ENCODE measurements at places on chromosomes 2 and 18.

DNA sequence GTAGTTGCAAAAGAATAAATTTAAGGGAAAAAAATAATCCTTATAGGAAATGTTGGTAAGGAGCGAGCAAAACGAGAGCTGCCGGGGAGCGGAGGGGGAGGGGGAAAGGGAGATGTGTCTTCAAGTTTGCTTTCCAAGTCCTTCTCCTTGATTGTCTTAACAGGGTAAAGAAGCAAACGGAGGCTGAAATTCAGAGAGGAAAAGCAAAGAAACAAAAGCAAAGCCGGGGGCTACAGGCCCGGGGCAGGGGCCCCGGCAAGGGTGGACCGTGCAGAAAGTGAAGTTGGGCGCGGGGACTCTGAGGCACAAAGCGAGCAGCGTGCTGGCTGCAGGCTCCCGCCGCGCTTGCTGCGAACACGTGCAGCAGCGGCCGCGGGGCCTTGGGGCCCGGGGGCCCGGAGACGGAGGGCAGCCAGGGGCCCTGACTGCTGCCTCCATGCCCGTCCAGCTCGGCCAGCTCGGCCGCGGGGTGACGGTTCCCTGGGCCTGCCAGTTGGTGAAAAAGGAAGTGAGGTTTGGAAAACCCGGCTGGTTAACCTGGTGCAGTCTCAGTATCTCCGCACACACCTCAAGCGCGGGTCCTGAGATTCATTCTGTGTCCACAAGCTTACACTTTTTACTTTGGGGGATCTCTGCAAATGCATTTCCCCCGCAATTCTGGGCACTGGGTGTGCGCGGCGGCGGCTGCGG lies 4.1 kb downstream of the BCL11A start:
- no peak for DNase-seq

DNA sequence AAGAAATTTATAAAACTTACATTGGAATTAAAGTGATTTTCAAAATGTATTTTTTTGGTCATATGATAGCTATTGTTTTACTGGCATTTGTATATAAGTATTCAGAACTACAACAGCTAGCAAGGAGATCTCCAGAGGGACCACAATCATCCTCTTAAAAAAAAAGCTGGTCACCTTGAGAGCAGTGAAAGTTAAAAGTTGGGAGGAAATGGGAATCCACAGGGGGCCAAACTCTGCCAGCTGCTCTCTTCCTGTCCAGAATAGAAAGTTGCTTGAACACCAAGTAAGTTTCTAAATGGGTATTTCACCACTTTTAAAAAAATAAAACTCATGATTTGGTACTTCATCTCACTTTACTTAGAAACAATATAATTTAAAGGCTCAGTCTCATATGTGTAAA lies 1025.1 kb downstream of the LRP1B start:
- DNase-seq, result no peak

GRCh38 chr2:215138479-215138878 lies at the start of gene ABCA12:
Gene ABCA12, minus strand, starts transcription at chr2:215138626. Its CDS starts 418 bp downstream, at chr2:215138208.
- no peak for DNase-seq

- DNase-seq, result no peak
These were observed 753.4 kb upstream of the ACVR2A start for GRCh38 chr2:147091448-147091847.

DNA sequence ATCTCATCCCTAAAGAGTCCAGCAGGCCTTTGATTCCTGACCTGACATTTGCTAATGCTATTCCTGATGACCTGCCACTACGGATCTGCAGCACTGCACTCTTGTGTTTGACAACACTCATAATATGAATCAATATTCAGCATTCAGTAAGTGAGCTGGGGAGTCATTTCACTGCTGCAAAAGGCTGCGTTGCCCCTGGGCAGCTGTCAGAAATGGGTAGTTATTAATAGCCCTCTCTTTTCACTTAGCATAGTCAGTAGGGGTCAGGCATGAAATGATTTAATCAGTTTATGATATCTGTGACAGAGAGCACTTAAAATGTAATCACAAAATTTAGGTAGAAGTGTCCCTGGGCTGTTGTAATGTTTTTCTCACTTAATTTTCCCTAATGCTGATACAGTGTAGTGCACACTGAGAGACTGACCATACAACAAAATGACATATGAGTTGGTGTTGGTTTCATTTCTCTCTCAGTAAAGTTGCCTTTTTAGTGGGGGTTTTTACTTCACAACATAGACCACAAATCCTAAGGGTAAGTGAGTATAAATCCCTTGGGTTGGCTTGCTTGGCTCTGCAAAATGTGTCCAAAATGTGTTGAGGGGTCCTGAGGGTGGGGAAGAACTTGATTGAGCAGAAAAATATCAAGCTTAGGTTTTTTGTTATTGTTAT lies 184.8 kb downstream of the CAMKMT start:
- DNase-seq, result no peak

- no peak for DNase-seq
These were observed 45.9 kb downstream of the PNO1 start for GRCh38 chr2:68203587-68203986.

- peak; percentile 54 for DNase-seq
These were observed 106.5 kb upstream of the ATP8B1 start for GRCh38 chr18:57909620-57910019.

DNA sequence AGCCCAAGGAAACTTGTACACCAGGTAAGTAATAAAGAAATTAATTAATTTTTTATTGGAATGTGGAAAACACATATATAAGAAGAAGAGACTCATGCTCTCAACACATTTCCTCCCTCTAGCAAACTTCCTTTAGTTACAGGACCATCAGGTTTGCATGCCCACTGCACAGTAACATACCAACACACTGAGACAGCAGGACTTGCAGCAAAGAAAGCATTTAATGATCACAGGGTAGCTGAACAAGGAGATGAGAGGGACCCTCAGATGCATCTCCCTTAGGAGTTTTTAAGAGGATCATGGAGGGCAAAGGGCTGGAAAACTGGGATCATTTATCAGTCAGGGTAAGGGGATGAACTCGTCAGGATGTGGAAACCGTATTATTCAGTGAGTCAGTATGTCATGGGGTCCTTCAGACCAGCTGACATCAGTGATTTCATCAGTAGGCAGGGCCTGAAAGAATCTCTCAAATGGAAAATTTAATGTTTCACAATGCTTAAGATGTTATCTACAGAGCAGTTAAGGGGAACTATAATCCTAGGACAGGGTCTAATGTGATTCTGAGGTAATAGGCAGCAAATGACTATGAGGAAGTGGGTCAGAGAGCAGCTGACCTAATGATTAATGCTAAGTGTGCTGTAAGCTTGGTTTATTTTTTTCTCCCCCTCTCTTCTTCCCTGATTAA lies 193.8 kb upstream of the RND3 start:
- no peak for DNase-seq

- DNase-seq, result peak; percentile 85
These were observed 928 bp upstream of the FOSL2 start for GRCh38 chr2:28391564-28392296.

- no peak for DNase-seq
These were observed 153.0 kb upstream of the ITGA4 start for GRCh38 chr2:181304011-181304844.

DNA sequence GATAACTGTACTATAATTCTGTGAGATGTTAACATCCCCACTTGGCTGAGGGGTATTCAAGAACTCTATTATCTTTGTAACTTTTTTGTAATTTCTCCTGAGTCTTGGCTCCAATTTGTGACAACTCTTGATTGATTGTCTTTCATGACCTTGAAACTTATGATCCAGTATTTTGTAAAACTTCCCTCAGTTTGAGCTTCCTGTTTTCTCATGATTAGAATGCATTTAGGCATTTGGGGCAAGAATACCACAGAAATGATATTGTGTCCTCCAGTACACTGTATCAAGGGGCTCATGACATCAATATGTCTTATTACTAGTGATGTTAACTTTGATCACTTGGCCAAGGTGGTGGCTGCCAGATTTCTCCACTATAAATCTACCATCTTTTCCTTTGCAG lies 37.4 kb downstream of the PNO1 start:
- no peak for DNase-seq

- DNase-seq, result no peak
These were observed 60.4 kb downstream of the FN1 start for GRCh38 chr2:215375467-215375830.

DNA sequence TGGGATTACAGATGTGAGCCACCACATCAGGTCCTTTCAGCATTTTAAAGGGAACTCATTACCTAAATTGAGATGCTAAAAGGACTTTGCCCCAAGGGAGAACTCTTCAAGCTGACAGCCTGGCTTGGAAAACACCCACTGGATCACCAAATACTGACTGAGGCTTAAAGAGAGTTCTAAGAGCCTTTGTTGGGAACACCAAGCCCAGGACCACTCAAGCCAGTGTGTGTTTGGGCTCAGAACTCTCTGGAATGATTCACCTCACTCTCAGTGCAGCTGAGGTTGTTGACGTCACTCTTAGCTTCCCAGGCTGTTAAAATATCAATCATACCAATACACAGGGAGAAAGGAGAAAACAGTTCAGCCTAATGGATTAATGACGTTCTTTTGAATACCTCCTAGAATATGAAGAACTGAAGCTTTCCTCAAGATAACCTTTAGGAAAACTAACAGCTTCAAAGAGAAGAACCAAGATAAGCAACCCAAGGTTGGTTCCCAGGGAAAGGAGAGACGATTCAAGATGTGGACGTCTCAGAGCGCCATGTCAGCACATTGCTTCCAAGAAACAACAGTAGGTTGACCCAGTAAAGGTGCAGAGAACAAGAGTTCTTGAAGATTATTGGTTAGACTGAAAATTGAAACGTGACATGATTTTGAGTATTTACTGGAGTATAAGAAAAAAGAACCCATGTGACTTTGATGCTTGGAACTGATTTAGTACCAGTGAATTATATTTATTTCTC lies 48.0 kb upstream of the MGAT4A start:
- no peak for DNase-seq

- no peak for DNase-seq
These were observed 17.0 kb upstream of the CD8A start for GRCh38 chr2:86807468-86808275.

GRCh38 chr2:86368161-86368824 lies 30.9 kb upstream of the REEP1 start:
- DNase-seq, result peak; percentile 28

DNA sequence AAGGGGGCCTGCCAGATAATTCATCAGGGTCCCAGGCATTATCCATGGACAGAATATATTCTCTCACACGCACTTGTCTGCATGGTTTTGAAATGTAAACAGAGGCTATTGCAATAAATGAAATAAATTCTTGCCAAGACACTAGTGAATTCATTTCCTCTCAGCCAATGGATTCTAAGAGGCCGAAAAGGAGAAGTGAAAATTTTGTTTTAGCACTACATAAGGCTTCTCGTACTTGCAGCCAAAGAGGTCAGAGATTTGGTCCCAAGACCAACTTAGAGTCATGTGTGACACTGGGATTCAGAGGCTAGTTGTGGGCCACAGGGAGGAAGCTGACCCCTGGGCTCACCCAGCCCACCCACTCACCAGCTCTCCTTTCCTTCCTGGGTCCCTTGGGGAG lies 184.1 kb upstream of the GLI2 start:
- no peak for DNase-seq

DNA sequence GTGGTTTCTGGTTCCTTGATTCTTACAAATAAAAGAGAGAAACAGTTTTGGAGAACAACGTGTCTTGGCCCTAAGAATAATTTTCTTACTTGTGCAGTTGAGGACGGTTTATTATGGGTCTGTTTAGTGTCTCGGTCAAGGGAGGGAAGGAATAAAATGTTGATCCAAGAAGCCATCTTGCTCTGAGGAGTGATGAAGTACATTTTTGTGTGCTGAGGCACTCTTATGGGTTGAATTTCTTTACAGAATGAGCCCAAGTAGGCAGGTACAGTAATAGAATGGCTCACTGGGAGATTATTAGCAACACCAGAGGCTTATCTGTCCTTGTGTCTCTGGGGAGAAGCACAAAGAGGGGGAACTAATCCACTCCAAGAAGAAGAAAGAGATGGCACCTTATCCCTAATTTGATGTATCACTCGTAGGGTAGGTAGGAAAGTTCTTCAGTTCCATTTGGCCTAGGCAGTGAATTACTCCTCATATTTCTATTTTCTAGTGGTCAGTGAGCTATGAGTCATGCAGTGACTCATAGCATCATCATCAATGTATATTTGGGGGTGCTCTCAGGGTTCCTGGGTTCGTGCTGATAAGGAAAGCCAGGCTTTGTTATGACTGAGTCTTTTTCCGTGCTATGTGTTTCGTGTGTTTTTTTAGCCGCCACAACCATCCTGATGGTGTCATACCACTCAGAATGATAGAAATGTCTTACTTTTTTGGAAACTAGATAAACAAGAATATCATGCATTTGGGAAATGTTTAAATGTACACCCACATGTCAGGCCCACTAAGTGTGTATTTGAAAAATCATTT lies 250.1 kb upstream of the CTAGE1 start:
- no peak for DNase-seq

GRCh38 chr2:239212929-239213642 lies 187.7 kb downstream of the HDAC4 start:
- no peak for DNase-seq

GRCh38 chr2:127569666-127570065 lies 34.2 kb downstream of the MYO7B start:
- DNase-seq, result no peak

GRCh38 chr2:96960153-96960961 lies 26.0 kb downstream of the FAM178B start:
- peak; percentile 72 for DNase-seq

DNA sequence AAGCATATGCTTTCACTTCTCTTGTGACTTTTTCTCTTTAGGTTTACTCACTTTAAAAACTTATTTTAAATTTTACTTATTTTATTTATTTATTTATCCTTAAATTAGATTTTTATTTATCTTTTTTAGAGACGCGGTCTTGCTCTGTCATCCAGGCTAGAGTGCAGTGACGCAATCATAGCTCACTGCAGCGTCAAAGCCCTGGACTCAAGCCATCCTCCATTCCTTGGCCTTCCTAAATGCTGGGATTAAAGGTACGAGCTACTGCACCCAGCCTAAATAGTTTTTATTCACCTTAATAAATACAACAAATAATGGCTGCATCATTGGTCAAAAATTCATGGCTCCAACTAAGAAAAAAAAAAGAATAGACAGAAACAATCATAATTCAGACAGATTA lies 415.7 kb upstream of the FIGN start:
- DNase-seq, result peak; percentile 60

GRCh38 chr2:46913471-46914381 lies 1.9 kb downstream of the MCFD2 start:
- DNase-seq, result no peak

DNA sequence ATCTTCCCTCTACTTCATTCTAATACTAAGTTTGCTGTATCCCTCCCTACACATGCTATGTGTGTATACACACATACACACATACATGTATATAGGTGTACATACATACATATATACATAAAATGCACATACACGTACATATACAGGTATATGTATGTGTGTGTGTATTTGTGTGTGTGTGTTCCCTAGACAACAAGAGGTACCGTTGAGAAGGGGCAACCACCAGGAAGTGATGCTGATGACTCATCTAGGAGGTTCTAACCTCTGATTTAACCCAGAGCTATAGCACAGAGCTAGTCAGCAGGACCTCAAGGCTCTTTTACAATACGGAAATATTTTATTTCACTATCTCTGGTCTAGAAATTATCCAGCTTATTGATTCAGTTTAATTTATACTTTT lies 139.2 kb downstream of the LAMA3 start:
- peak; percentile 1 for DNase-seq

DNA sequence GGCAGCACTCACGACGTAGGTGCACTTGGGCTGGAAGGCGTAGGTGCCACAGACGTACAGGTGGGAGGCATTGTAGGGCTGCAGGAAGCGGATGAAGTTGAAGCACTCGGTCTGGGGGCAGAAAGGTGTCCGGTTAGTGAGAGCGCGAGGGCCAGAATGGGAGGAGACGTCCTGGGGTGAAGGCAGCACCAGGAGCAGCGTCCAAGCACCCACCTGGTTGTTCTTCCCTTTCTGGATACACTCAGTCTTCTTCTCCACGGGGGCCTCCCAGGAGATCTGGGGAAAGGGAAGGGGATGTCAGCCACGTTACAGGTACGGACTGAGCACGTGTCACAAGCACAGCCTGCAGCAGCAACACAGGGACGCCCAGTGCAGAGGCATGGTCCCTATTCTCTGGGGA lies 4.2 kb downstream of the SEMA4C start:
- DNase-seq, result no peak

All from NCI-H460 (cell line).